ENCODE measurements at places on chromosomes 7 and 10.
A peak's percentile ranks its signal among the peaks of the same experiment; 100 is the strongest.

DNA sequence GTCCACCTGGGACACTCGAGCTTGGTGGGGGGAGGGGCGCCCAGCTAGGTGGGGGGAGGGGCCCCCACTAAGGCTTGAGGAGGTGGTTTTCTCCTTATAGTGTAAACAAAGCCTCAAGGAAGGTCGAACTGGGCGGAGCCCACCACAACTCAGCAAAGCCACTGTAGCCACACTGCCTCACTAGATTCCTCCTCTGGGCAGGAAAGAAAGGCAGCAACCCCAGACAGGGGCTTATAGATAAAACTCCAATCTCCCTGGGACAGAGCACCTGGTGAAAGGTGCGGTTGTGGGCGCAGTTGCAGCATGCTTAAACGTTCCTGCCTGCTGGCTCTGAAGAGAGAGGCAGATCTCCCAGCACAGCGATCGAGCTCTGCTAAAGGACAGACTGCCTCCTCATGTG is 133.1 kb downstream of the SNX13 start:
- DNase-seq, result no peak

GRCh38 chr7:156903232-156903909 is 10.4 kb upstream of the LMBR1 start:
- peak; percentile 41 for DNase-seq

DNA sequence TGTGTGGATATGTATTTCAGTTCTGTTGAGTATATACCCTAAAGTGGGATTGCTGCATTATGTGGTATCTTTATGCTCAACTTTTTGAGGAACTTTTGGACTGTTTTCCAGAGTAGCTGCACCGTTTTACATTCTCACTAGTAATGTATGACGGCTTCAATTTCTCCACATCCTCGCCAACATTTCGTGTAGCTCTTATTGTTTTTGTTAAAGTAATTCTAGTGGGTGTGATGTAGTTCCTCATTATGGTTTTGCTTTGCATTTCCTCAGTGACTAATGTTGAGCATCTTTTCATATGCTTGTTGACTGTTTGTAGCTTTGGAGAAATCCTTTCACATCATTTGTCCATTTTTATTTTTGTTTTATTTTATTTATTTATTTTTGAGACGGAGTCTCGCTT is 4.5 kb downstream of the STMP1 start:
- no peak for DNase-seq

- no peak for DNase-seq
Observed at GRCh38 chr10:45582386-45582781, 90.2 kb downstream of the ZFAND4 start.
